ENCODE measurements at places on chromosomes 16 and 17.

DNA sequence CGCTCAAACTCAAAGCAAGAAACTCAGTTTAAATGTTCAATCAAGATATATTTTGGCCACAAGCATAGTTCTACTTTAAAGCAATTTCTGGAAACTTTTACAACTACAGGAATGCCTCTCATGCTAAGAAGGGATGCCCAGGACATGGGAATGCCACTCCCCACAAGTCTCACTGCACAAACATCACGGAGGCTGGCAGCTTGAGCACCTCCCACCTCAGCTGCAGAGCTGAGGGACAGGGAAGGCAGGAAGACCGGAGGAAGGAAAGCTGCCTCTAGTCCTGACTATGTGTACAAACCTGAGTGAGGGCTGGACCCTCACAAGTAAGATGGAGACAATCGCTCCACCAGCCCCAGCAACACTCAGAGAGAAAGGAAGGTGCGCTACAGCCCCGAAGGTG, 5.3 kb downstream of the AXIN1 start:
- no peak for DNase-seq

DNA sequence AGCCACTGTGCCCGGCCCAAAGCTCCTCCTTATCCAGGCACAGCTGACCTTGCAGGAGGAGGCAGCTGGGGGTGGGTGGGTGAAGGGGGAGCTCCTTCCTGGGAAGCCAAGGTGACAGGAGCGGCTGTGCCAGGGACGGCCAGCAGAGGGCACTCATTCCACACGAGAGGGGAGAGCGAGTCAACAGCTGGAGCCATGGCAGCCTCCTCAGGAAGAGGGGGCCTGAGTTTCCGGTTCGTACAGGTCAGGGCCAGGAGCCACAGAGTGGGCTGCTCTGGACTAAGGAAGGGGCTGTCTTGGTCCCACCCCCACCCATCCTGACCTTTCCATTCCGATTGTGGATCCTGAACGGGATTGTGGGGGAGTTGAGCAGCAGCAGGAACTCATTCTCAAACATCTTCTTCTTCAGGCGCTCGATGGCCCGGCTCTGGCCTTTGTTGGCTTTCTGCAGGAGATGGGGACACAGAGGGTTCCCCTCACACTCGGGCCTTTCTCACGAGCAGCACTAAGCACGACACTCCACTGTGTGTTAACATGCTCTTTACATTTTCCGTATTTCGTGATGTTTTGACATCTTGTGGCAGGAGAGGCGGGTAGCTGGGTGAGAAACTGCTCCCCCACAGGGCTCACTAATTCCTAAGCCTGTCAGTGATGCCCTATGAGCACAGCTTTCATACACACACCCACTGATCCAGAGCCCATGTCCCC, 61.6 kb downstream of the TIMM22 start:
- DNase-seq: peak; percentile 47

DNA sequence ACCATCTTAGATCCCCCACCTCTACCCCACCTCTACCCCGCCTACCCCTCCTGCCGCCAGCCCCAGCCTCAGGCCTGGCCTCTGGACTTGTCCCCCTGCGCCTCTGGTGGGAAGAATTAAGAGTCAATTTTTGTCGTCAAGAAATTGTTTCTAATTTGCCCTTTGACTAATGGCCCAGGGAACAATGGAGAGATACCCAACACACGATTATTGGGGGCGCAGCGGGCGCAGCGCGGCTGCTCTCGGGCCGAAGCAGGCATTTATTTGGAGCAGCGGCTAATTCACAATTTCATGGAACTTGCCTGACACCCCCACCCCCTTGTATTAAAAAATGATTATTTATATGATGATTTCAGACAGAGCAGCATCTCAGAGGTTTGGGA, 4.4 kb upstream of the BAHCC1 start:
- DNase-seq: no peak

- no peak for DNase-seq
These were observed 4.9 kb upstream of the STAT5A start for GRCh38 chr17:42283241-42284023.

GRCh38 chr16:58123896-58124600, 5.1 kb downstream of the CFAP20 start:
- no peak for DNase-seq

DNA sequence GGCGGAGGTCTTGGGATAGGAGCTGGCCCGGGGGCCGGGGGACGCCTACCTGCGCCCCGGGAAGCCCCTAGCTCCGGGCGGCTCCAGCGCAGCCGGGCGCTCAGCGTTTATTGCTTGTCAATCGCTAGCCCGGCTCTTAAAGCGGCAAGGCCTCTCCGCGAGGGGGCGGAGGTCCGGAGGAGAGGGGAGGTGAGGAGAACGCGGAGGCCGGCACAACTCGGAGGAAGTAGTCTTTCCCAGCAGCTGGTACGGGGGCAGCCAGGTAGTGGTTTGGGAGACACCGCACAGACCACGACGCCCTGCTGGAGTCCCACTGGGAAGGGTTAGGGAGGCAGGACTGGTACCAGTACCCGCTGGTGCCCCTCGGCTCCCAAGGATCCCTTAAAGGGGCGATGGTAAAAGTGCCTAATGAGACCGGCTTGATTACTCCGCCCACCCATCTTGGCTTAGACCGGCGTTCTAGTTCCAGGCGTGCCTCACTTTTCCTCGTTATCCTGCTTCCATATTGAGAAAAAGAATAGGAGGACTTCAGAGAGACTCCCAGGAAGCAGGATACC, at the start of gene MPP2:
TSS of gene MPP2 (minus strand) at position 112 of the 557 bp plus-strand sequence. CDS start 3,076 bp downstream, outside the sequence.
- peak; percentile 48 for DNase-seq

DNA sequence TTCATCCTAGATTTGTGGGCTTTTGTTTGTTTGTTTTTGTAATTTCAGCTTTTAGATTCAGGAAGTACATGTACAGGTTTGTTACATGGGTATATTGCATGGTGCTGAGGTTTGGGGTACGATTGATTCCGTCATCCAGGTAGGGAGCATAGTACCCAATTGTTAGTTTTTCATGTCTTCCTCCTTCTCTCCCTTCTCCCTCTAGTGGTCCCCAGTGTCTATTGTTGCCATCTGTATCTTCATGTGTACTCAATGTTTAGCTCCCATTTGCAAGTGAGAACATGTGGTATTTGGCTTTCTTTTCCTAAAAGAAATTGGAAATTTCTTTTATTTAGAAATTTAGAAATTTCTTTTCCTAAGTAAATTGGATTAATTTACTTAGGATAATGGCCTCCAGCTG, 37.1 kb upstream of the BCAS3 start:
- peak; percentile 41 for DNase-seq

- no peak for DNase-seq
These were observed 9.6 kb downstream of the DLX3 start for GRCh38 chr17:49985310-49985990.

- no peak for DNase-seq
These were observed 51.8 kb downstream of the VAC14 start for GRCh38 chr16:70749006-70749678.

GRCh38 chr17:82205720-82206508, 6.7 kb downstream of the CCDC57 start:
- DNase-seq: peak; percentile 91

GRCh38 chr17:76071531-76072147, 678 bp downstream of the SRP68 start:
- peak; percentile 6 for DNase-seq

DNA sequence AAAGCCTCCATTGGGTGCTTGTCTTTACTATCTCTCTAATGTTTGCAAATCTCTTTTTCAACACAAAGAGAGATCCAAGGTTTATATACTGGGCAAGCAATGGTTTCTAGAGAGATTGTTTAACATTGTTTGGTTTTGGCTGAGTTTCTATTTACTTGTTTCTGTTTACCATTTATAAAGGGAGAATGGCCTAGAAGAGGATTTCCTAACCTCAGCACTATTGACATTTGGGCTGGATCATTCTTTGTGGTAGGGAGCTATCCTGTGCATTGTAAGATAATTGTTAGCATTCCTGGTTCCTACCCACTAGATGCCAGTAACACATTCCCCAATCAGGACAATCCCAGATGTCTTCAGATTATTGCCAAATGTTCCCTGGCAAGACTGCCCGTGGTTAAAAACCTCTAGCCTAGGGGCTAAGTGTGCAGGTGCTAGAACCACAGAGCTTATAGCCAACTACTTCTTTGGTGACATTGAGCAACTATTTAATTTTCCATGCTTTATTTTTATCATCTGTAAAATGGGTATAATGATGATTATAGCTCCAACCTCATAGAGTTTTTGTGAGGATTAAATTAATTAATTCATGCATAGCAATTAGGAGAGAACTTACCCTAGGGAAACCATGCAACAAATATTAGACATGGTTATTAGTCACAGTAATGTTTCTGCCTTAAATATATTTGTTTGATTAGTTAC, 413.9 kb upstream of the MAF start:
- DNase-seq: no peak

DNA sequence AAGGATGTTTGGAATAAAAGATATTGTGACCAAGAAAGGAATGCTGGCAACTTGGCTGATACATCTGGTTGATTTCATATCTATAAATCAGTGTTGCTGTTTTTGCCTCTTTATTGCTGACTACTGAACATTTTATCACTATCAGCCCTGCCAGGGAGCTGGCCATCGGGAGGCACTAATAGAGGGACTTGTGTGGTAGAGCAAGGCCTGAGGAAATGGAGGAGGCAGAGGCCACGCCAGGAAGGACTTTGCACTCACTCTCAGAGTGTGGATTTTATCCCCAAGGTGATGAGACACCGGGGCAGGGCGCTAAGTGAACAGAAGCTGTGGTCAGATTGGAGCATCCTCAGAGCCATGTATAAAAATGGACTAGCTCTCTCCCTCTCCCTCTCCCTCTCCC, 9.3 kb upstream of the CYB561 start:
- DNase-seq: no peak

DNA sequence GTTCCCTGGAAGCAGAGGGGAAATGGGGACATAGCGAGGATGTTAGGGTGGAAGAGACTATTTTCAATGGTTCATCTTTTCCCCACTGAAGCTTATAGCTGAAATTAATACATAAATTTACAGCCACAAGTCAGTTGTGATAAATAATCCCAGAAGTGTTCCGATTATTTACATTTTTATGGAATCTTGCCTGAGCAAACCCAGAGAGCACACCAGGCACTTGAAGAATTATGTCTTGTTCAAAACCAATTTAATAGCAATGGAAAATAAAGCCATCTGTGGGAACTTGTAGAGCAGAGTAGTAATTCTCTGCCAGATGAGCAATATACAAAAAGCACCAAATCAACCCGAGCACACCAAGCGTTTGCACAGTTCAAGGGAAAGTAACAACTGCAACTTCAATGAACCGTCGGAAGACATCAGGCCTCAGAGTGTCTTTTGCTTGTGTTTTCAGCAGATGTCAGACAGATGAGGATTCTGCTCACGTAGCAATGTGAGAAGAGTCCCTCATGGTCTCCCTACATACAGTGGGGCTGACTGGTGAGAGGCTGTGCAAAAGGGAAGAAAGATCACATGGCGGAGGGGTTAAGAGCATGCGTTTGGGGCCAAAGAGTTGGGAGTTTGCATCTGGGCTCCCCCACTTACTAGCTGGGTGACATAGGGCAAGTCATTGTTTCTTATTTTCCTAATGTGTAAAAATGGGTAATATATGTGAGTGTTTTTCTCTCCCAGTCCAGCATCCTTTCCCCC, 148.7 kb upstream of the HS3ST2 start:
- DNase-seq: no peak

DNA sequence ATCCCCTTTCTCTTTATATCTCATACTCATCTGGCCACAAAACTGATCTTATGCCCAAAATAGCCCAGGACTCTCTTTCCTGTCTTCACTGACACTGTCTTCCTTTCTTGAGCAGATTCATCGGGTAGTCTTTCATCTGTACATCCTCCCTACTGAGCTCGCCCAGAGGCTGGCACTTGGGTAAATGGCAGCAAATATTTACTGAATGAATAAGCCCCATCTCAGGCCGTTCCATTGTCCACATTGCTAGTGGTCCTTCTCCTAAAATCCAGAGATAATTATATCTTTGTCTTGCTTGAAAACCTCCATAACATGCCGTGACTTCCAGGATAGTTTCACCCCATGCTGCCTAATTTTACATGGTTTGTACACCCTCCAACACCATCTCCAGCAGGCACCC, 158.1 kb upstream of the SDK2 start:
- no peak for DNase-seq

- DNase-seq: no peak
These were observed 688.2 kb upstream of the SOX9 start for GRCh38 chr17:71432378-71433315.

GRCh38 chr16:371515-372301, 1.4 kb upstream of the MRPL28 start:
- no peak for DNase-seq

DNA sequence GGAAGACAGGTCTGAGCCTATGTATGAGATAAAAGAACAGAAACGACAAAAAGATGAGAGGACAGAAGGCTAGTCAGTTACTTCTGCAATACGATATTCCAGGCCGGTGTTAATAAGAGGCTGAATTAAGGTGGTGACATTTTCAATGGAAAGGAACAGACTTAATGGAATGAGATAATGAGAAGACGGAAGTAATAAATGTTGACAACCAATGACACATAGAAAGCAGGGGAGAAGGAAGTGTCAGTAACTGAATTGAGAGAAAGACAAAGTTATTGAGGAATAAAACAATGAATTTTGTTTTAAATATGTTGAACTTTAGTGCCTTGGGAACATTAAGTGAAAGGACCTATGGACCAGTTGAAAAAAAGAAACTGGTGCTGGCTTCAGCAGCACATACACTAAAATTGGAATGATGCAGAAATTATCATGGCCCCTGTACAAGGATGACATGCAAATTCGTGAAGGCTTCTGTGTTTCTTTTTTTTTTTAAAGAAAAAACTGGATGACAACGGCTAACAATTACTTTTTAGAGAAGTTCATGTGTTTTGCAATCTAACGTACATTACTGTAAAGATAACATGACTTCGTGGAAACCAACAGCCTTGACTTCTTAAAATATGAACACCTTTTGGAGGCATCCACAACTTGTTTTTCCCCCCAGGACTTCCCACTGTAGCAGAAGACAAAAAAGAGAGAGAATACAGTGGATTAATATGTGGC, 18.5 kb upstream of the CPD start:
- DNase-seq: no peak

GRCh38 chr17:63772801-63773271, 561 bp downstream of the CCDC47 start:
- DNase-seq: peak; percentile 62

DNA sequence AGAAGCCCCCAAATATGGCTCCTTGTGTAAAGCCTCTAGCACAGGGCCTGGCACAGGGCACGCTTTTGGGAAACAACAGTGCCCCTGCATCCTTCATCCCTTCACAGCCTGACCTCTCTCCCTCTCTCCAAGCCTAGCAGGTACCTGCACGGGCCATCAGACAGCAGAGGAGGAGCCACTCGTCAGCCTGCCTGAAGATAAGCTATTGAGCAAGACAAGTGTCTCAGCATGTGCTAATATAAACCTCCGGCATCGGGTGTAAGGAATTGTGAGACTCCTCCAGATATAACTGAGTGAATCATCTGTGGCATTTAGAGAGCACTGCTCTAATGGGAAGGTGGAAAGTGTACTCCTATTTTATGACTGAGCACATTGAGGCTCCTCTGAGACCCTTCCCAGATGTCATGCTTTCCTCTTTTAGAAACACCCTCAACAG, 38.3 kb downstream of the TBX4 start:
- DNase-seq: no peak

All from hematopoietic multipotent progenitor cell treated with erythropoietin and hydrocortisone succinate and interleukin-3 and kit ligand, for 8 days (in vitro differentiated cells).